AG04450 (cell line): ENCODE measurements at places on chromosomes 5 and 9. TPM values are rescaled to one million over a fixed set of nuclear protein-coding genes. Genes with fewer than 3 reads are reported as not detected.

DNA sequence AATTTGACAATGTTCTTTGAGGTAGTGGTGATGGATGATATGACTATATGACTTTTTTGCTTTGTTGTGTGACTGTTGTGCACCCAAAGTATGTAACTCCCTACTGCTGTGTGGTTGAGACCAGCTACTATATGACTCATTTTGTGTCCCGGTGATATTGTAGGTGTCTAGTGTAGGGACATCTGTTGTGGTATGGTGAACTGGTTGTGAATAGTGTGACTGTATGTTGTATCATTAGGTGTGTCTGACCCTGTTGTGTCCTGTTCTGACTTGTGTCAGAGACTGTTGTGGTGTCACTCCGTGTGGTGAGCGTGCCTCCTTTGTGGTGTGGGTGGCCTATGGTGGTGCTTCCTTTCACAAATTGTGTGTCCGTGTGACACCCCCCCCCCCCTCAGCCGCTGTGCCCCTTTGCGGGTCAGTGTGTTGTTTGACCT, 11.2 kb upstream of the CXXC5 start:
- DNase-seq = no peak

GRCh38 chr5:87393331-87393730, 19.4 kb downstream of the CCNH start:
- DNase-seq = peak; percentile 58

DNA sequence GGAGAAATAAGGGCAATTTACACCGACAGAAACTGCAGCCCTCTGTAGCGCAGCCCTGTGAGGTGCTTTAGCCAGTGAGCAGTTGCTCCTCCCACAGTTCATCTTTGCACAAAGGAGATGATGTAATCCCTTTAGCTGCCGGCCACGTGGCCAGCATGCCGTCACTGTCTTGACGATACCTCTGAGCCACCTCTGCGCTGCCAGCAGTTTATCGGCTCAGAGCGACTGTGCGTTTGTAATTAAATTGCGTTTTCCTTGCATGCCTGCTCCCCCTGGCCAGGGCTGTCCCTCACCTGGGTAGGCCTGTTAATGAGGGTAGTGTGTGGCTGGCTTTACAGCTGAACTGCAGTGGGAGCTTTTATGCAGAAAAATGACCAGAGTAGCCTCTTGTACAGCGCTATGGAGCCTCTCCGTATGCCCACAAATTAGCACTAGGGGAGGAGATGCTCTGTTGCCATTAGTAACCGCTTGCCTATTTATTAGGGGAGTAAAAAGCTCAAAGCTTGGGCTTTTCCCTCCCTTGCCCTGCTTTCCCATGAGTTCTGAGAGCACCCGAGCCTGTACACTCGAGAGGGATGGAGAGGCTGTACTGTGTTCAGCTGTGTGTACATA, 107.0 kb downstream of the TRIO start:
- peak; percentile 49 for DNase-seq

- no peak for DNase-seq
Observed at GRCh38 chr5:163533223-163533622, 27.8 kb downstream of the MAT2B start.

Gene TAF11L8
- not detected in 2 replicates for polyA plus RNA-seq

Gene TMOD1
- 0.10 and 0.19 TPM in 2 replicates for polyA plus RNA-seq
